Suprapubic skin (tissue), 4 donors: ENCODE measurements at places on chromosomes 12 and 14. TPM values are rescaled to one million over a fixed set of nuclear protein-coding genes. Genes with fewer than 3 reads are reported as not detected.

The WIF1 gene
- total RNA-seq: 0.93 TPM

The MIPOL1 gene
- total RNA-seq: 12.7 TPM

The PROX2 gene
- total RNA-seq: not detected

- no peaks in the 10 kb centered on the region for H3K27me3 ChIP-seq
- DNase-seq: no peak
- H3K4me3 ChIP-seq: no peak overlapping the region
- H3K36me3 ChIP-seq: no peaks in the 10 kb centered on the region
- H3K4me1 ChIP-seq: no peaks in the 10 kb centered on the region
- no peak overlapping the region for H3K27ac ChIP-seq
Measured at GRCh38 chr12:102172436-102172835, 25.2 kb downstream of the PMCH start.

DNA sequence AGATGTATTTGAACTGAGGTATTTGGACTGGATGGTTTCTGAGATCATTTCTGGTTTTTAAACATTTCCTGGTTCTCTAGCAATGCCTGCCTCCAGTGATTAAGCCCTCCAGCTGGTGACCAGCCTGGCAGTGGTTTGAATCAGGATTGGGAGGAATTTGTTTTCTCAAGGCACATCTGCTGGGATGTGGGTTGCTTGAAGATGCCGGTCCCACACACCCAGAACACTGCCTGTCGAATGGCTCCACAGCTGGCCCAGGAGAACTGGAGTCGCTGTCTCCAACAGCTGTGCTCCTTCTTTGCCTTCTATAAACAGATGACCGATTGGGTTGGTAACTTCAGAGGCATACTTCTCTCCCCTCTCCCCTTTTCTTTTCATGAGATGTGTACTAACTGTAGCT lies 258.0 kb upstream of the DDHD1 start:
- peaks cover 3% of the 10 kb centered on the region for H3K4me1 ChIP-seq
- H3K27ac ChIP-seq: no peak overlapping the region
- H3K36me3 ChIP-seq: no peaks in the 10 kb centered on the region
- no peak overlapping the region for H3K4me3 ChIP-seq
